PC-9 (cell line): ENCODE measurements at places on chromosomes 3 and 15. TPM values are rescaled to one million over a fixed set of nuclear protein-coding genes. Genes with fewer than 3 reads are reported as not detected.

DNA sequence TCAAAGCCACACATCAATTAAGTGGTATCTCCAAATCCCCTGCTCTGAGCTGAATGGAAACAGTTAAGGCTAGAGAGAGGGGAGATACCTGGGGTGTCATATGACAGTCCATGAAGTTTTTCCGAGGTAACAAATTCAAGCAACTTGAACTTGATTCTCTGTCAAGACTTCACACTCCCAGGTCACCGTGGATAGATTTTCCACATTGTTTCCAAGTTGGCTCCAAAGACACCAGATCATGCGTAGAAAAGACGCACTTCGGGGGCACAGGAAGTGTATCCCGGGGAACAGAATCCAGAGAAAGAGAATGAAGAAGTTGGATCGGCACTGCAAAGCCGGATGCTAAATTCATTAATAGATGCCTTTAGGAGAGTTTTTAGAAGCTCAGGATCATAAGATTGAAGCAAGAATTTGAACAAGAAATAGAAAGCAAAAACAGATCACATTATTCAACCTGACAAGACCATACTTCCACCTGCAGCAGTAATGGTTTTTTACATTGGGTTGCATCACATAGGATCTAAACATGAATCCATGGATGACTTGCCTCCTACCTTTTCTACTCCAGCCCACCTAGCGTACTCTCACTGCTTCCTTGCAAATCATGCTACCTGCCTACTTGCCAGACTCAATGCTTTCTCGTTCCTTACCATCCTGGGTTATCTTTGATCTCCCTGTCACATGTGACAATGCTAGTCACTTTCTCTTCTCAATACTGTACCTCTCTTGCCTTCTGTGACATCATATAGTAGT is 253.0 kb upstream of the ADAMTS9 start:
- no peaks in the 10 kb centered on the region for H3K36me3 ChIP-seq
- no peak for DNase-seq
- no peaks in the 10 kb centered on the region for H3K27me3 ChIP-seq
- no peaks in the 10 kb centered on the region for H3K4me1 ChIP-seq
- H3K27ac ChIP-seq, result no peak overlapping the region
- no peak overlapping the region for H3K4me3 ChIP-seq

DNA sequence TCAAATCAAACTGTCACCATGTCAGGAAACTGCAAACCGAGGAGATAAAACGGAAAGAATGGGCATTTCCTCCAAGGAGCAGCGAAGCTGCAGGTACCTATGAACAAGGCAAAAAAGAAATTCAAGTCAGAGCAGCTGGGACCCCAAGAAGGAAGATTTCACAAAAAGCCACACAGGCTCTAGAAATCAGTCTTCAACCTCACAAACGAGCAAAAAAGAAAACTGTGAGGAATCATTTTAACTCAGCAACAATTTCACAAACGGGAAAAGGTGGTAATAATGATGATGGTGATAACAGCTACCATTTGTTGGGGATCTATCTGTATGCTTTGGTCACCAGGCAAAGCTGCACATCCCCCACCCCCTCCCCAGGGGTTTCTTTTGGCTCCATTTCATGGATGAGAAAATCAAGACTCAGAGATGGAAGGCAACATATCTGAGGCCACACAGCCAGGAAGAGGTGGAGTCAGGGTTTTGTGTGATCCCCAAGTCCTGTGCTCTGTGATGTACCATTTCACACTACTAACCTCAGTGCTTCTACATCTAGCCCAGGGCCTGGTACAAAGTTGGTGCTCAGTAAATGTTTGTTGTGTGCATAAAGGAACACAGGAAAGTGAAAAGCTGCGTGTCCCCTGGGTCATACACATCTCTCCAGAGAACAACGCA is 109.9 kb downstream of the IQSEC1 start:
- H3K4me1 ChIP-seq, result peaks cover 14% of the 10 kb centered on the region
- no peak for DNase-seq
- H3K4me3 ChIP-seq, result no peak overlapping the region
- H3K27me3 ChIP-seq, result no peaks in the 10 kb centered on the region
- H3K27ac ChIP-seq, result no peak overlapping the region

Gene HIGD2B
- 0.35 TPM in 1 of 2 replicates, not detected in the other for total RNA-seq

Gene GOLGA8N
- 1.6 and 2.4 TPM in 2 replicates for total RNA-seq

Gene EIF5A2
- total RNA-seq, result 12.4 and 19.8 TPM in 2 replicates

Gene CTXN2
- total RNA-seq, result not detected in 2 replicates

Gene UROC1
- total RNA-seq, result not detected in 2 replicates

Gene SLC9C1
- total RNA-seq, result not detected in 2 replicates

GRCh38 chr3:38980938-38981337 is 70.8 kb downstream of the SCN11A start:
- H3K4me3 ChIP-seq, result no peak overlapping the region
- H3K27ac ChIP-seq, result no peak overlapping the region
- H3K36me3 ChIP-seq, result no peaks in the 10 kb centered on the region
- H3K4me1 ChIP-seq, result no peaks in the 10 kb centered on the region

Gene GOLGA6L7
- not detected in 2 replicates for total RNA-seq

GRCh38 chr3:182740710-182741109 is 52.6 kb upstream of the ATP11B start:
- peak overlapping the region; percentile 47 for H3K4me3 ChIP-seq
- H3K36me3 ChIP-seq, result no peaks in the 10 kb centered on the region
- H3K27me3 ChIP-seq, result no peaks in the 10 kb centered on the region
- H3K27ac ChIP-seq, result peak overlapping the region; percentile 98

- H3K36me3 ChIP-seq, result no peaks in the 10 kb centered on the region
- DNase-seq, result no peak
- peaks cover 14% of the 10 kb centered on the region; the same call in 1 of the 2 replicates for H3K4me1 ChIP-seq
- no peak overlapping the region for H3K27ac ChIP-seq
- H3K27me3 ChIP-seq, result no peaks in the 10 kb centered on the region
- H3K4me3 ChIP-seq, result no peak overlapping the region
Observed at GRCh38 chr3:126930936-126931600, 51.8 kb upstream of the PLXNA1 start.

- H3K27ac ChIP-seq, result no peak overlapping the region
- H3K36me3 ChIP-seq, result no peaks in the 10 kb centered on the region
- H3K27me3 ChIP-seq, result no peaks in the 10 kb centered on the region
Observed at GRCh38 chr15:90701880-90702630, 15.1 kb upstream of the BLM start.

Gene TGFBR2
- total RNA-seq, result 26.4 and 33.6 TPM in 2 replicates

- peak overlapping the region; percentile 3; the same call in 1 of the 2 replicates for H3K27ac ChIP-seq
- no peak for DNase-seq
- no peaks in the 10 kb centered on the region for H3K4me1 ChIP-seq
Observed at GRCh38 chr3:177110386-177110785, 86.9 kb downstream of the TBL1XR1 start.

GRCh38 chr3:128337305-128337704 is 129.4 kb downstream of the DNAJB8 start:
- no peak overlapping the region for H3K27ac ChIP-seq
- no peaks in the 10 kb centered on the region for H3K36me3 ChIP-seq
- no peaks in the 10 kb centered on the region for H3K27me3 ChIP-seq
- no peak overlapping the region for H3K4me3 ChIP-seq
- peaks cover 24% of the 10 kb centered on the region for H3K4me1 ChIP-seq

Gene ZNF501
- 2.6 and 3.9 TPM in 2 replicates for total RNA-seq

DNA sequence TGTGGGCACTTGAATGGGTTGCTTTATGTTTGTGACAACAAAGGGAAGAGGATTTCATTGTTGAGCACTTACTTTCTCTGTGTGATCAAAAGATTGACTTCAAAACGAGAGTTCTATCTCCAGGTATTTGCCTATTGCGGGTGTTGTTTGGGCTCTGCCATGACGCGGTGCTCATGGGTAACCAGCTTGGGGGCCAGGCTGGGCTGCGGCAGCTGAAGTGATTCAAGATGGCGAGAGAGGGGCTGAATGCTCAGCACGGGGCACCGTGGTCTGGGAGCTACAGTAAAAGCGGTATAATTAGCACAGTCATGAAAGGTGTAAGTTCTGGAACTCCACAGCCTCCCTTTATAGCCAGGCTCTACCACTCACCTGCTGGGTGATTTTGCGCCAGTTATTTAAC is 31.0 kb upstream of the ADCY5 start:
- H3K4me3 ChIP-seq, result no peak overlapping the region
- H3K27me3 ChIP-seq, result no peaks in the 10 kb centered on the region
- no peaks in the 10 kb centered on the region for H3K4me1 ChIP-seq
- no peak for DNase-seq

Gene NDUFB5
- 121 and 128 TPM in 2 replicates for total RNA-seq

DNA sequence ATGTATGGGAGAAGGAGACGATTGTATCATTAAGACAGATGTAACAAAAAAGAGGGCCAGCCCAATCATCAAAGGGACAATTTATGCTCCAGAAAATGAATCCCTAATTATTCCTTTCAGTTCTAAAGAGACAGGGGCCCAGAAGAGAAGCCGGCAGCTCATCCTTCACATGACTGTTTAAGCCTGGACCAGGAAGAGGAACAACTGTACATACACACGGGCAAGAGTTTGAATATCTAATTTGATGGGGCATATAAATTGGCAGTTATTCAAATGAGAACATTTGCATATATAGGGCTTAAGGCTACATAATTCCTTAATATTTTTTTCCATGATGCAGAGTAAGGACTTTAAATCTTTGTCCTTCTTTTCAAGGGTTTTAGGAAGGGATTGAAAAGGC is 232.3 kb downstream of the TLE3 start:
- H3K4me3 ChIP-seq, result no peak overlapping the region
- no peak for DNase-seq
- H3K27me3 ChIP-seq, result no peaks in the 10 kb centered on the region
- H3K4me1 ChIP-seq, result peaks cover 33% of the 10 kb centered on the region
- no peak overlapping the region for H3K27ac ChIP-seq
- H3K36me3 ChIP-seq, result no peaks in the 10 kb centered on the region

Gene DENND4A
- 12.6 and 16.3 TPM in 2 replicates for total RNA-seq

Gene OXTR
- total RNA-seq, result 3.4 and 6.9 TPM in 2 replicates

- H3K4me3 ChIP-seq, result no peak overlapping the region
- no peaks in the 10 kb centered on the region for H3K27me3 ChIP-seq
- H3K27ac ChIP-seq, result peak overlapping the region; percentile 66
- peaks cover 11% of the 10 kb centered on the region for H3K4me1 ChIP-seq
Observed at GRCh38 chr15:99702895-99703602, 30.2 kb downstream of the LYSMD4 start.

Gene RAMAC
- 18.2 and 18.7 TPM in 2 replicates for total RNA-seq

GRCh38 chr3:30586806-30587486 is 19.5 kb upstream of the TGFBR2 start:
- no peak overlapping the region for H3K27ac ChIP-seq
- no peaks in the 10 kb centered on the region for H3K4me1 ChIP-seq
- DNase-seq, result no peak
- H3K36me3 ChIP-seq, result no peaks in the 10 kb centered on the region

DNA sequence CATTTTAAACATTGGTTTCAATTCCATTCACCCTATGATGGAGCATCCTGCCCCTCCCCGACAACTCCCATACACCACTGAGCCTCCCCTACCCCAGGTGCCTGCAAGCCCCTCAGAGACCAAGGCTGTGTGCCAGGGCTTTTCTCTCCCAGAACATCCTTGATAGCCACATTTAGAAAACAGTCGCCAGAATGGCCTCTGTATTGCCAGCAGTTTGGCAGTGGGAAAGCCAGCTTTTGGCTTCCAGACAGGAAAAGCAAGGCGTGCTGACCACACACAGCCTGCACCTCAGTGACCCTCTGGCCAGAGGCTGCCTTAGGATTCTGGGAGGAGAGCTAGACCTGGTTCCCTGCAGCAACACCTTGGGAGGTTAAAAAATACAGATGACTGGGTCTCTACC is 18.2 kb upstream of the HRH1 start:
- peak overlapping the region; percentile 96 for H3K27ac ChIP-seq
- H3K27me3 ChIP-seq, result no peaks in the 10 kb centered on the region
- peaks cover 41% of the 10 kb centered on the region for H3K4me1 ChIP-seq
- no peak for DNase-seq

Gene CLDN18
- not detected in 2 replicates for total RNA-seq

Gene SKOR1
- total RNA-seq, result 0.13 and 0.40 TPM in 2 replicates

- H3K4me3 ChIP-seq, result no peak overlapping the region
Observed at GRCh38 chr3:186143250-186143649, 34.4 kb upstream of the ETV5 start.
